ENCODE measurements at places on chromosomes 5 and 9. TPM values are rescaled to one million over a fixed set of nuclear protein-coding genes. Genes with fewer than 3 reads are reported as not detected.

The IL9 gene
- not detected for total RNA-seq

The PCDHAC1 gene
- not detected for total RNA-seq

The ARID3C gene
- total RNA-seq = 0.34 TPM

GRCh38 chr9:129403779-129404620 is 216.9 kb downstream of the C9orf50 start:
- peaks cover 8% of the 10 kb centered on the region for H3K4me1 ChIP-seq
- no peak overlapping the region for H3K27ac ChIP-seq
- H3K36me3 ChIP-seq = no peaks in the 10 kb centered on the region
- H3K27me3 ChIP-seq = no peaks in the 10 kb centered on the region

The PTGS1 gene
- total RNA-seq = 0.14 TPM

DNA sequence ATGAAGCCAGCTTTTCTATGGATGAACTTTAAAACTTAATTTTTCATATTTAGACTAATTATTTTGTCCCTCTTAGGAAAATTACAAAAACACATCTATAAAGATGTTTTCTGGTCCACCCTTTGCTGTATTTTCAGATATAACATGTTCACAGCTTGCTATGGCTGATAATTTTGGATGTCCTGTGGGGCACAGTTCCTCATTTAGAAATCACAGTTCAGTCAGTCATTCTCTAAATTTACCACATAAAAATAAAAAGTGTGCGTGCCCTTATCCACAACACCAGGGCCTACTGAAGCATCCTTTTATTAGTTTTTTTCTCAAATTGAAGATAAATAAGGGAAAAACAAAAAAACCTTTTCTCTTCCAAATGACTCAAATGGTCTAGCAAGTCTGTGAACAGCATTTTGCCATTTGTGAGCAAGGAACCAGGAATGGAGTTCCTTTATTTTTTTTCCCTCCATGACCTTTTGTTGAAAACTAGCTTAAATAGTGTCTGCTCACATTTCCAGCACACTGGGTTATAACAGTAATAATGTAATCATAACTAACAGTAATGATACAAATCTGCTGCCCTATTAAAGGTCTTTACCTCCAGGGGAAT is 87.1 kb downstream of the CEMIP2 start:
- no peak overlapping the region for H3K27ac ChIP-seq
- DNase-seq = no peak
- H3K27me3 ChIP-seq = no peaks in the 10 kb centered on the region
- peaks cover 23% of the 10 kb centered on the region for H3K4me1 ChIP-seq
- no peak overlapping the region for H3K4me3 ChIP-seq

GRCh38 chr9:130870491-130871381 is 25.9 kb downstream of the QRFP start:
- DNase-seq = no peak
- H3K4me1 ChIP-seq = no peaks in the 10 kb centered on the region
- H3K36me3 ChIP-seq = peaks cover 40% of the 10 kb centered on the region

DNA sequence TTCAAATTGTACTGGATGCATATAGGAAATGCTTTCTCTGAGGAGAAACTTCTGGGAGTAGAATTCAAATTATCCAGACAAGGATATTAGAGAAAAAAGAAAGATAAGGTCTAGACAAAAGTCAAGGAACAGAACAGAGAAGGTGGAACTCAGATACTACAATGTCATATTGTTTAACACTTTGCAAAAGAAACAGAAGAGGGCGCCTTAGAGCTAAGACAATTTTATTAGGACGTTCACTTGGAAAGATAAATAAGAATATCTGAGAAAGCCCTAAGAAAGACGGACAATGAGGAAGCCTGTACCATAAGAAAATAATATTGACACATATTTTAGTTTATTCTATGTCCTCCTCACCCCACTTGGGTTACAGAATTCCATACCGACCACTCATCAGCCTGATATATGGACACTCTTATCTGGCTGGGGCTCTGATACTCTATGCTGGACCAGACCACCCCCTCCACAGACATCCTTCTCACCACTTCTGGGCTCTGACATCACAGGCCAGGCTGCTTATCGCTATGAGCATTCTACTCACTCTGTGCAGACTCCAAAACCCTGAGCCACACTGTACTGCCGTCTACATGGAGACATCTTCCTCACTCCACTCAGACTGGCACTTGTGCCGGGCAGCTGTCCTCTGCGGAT is 9.1 kb upstream of the AK3 start:
- H3K4me1 ChIP-seq = no peaks in the 10 kb centered on the region
- DNase-seq = peak; percentile 51
- no peak overlapping the region for H3K27ac ChIP-seq
- H3K27me3 ChIP-seq = no peaks in the 10 kb centered on the region

GRCh38 chr5:2334719-2335118 is 416.8 kb downstream of the IRX2 start:
- no peaks in the 10 kb centered on the region for H3K4me1 ChIP-seq
- no peak overlapping the region for H3K27ac ChIP-seq
- H3K36me3 ChIP-seq = no peaks in the 10 kb centered on the region
- peaks cover 2% of the 10 kb centered on the region for H3K27me3 ChIP-seq

DNA sequence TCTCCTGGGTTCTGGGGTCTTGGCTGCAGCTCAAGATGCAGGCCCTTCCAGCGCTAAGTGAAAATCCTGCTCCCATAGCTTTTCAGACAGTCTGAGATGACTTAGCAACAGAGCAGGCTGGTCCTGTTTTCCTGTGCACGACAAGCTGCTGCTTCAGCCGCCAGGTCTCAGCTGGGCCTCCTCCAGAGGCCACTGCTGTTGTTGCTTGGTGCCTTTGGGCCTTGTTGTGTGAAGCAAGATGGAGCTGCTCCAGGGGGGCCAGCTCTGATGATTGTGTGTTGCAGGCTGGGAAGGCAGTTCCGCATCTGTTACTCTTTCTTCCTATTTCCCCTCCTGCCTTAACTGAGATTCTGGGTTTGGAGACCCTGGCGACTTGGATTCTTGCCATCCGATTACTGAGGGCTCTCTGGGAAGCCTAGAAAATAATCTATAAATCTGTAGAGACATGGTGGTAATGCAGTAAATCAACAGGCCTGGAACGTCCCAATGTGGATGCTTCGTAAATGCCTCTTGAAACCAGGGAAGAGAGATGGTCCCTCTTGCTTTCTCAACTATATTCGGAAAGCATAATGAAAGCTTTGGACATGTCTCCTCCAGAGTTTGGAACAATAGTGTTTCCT is 3.2 kb downstream of the MAP1B start:
- H3K4me3 ChIP-seq = no peak overlapping the region
- H3K36me3 ChIP-seq = no peaks in the 10 kb centered on the region
- no peak overlapping the region for H3K27ac ChIP-seq
- peaks cover 15% of the 10 kb centered on the region for H3K4me1 ChIP-seq

The PKN3 gene
- 1.9 TPM for total RNA-seq

The NR2F1-AS1 gene
- total RNA-seq = not detected

The ADAMTS12 gene
- 0.06 TPM for total RNA-seq

The TLE1 gene
- 3.4 TPM for total RNA-seq

- no peak overlapping the region for H3K4me3 ChIP-seq
- no peak for DNase-seq
- H3K27ac ChIP-seq = no peak overlapping the region
- H3K4me1 ChIP-seq = no peaks in the 10 kb centered on the region
These were observed 62.2 kb upstream of the ADAMTS2 start for GRCh38 chr5:179407191-179408175.

- no peak for DNase-seq
- H3K4me1 ChIP-seq = no peaks in the 10 kb centered on the region
- H3K4me3 ChIP-seq = no peak overlapping the region
- H3K36me3 ChIP-seq = no peaks in the 10 kb centered on the region
These were observed 141.9 kb downstream of the CEMIP2 start for GRCh38 chr9:71626395-71626794.

DNA sequence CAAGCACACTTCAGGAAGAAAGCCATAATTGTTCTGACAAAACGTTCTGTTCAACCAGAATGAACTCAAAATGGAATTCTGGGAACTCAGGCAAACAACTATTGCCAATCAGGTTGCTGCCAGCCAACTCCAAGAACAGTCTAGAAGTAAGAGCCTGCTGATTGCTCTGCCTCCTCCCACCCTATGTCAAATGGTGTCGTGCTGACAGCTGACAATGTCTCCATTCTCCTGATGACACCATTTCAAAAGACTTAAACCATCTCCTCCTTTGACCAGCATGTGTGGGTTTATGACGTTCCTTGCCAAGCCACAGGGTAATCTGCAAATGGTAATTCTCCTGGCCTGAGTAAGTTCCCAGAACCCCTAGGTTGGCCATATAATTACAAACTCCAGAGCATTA is 21.9 kb upstream of the PLIN2 start:
- no peak overlapping the region for H3K27ac ChIP-seq
- no peaks in the 10 kb centered on the region for H3K27me3 ChIP-seq
- H3K36me3 ChIP-seq = no peaks in the 10 kb centered on the region
- H3K4me3 ChIP-seq = no peak overlapping the region
- no peaks in the 10 kb centered on the region for H3K4me1 ChIP-seq

The LPAR1 gene
- total RNA-seq = not detected

- peaks cover 35% of the 10 kb centered on the region for H3K4me1 ChIP-seq
- H3K36me3 ChIP-seq = no peaks in the 10 kb centered on the region
- no peak overlapping the region for H3K27ac ChIP-seq
- H3K4me3 ChIP-seq = no peak overlapping the region
- no peak for DNase-seq
These were observed 2.4 kb downstream of the LCN12 start for GRCh38 chr9:136954270-136955083.

The MRPL50 gene
- total RNA-seq = 6.1 TPM

The HTR4 gene
- not detected for total RNA-seq

GRCh38 chr9:99037769-99038483 is 67.0 kb upstream of the TGFBR1 start:
- H3K27ac ChIP-seq = no peak overlapping the region
- peaks cover 16% of the 10 kb centered on the region for H3K4me1 ChIP-seq
- no peaks in the 10 kb centered on the region for H3K36me3 ChIP-seq
- no peak overlapping the region for H3K4me3 ChIP-seq

The TMEM252 gene
- total RNA-seq = not detected

DNA sequence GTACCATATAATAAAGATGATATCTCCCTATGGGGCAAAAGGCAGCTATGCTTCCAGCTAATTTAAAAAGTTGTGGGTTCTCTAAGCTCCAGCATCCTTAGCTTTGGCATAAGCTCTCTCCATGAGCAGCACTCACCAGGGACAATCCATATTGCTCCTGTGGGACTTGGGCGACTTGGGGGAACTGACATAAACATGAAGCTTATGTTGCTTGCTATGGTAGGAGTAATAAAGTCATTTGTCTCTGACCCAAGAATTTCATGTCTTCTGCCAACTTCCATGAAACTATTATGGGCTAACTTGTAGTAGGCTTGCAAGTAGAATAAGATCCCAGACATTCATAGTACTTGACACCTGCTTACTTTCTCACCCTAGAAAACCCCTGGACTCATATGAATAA is 36.2 kb upstream of the TLE4 start:
- H3K4me1 ChIP-seq = no peaks in the 10 kb centered on the region
- H3K27me3 ChIP-seq = no peaks in the 10 kb centered on the region
- no peak for DNase-seq
- no peak overlapping the region for H3K4me3 ChIP-seq

DNA sequence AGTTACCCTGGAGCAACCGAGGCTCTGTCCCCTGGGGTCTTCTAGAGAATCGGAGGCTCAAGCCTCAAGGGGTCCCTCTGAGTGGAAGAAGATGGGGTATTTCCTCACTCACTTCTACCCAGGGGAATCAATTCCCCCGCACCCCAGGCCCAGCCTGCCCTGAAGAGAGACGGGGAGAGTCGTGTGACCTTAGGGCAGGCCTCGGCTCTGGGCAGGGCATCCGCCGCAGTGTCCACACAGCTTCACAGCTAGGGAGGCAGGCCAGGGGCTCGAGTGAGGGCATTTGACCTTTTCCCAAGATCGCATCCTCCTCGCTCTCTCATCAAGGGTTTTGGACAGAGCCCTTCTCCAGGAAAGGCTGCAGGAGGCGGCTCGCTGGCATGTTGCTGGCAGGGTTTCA is 57.9 kb upstream of the CNOT6 start:
- no peak overlapping the region for H3K27ac ChIP-seq
- no peaks in the 10 kb centered on the region for H3K27me3 ChIP-seq
- no peaks in the 10 kb centered on the region for H3K36me3 ChIP-seq
- H3K4me3 ChIP-seq = no peak overlapping the region

The ACOT12 gene
- total RNA-seq = 0.44 TPM

DNA sequence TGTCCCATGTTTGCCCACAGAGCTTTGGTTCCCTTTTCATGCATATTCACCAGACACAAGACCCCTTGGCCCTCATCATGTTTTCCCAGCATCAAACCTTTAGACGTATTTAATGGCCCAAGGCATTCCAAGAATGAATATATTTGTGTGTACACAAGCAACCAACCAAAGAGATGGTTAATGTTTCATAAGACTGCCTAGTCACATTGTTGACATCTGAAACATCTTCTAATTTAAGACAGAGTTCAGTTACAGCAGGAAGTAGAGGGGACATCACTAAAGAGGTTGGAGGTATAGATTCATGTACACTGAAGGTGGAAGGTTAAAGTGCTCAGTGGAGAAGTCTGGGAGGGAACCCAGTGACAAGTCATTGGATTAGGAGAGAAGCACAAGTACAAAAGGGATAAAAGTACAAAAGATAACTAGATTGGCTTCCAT is 49.1 kb downstream of the SUSD1 start:
- no peaks in the 10 kb centered on the region for H3K27me3 ChIP-seq
- peaks cover 5% of the 10 kb centered on the region for H3K36me3 ChIP-seq
- H3K4me1 ChIP-seq = no peaks in the 10 kb centered on the region
- H3K4me3 ChIP-seq = no peak overlapping the region

DNA sequence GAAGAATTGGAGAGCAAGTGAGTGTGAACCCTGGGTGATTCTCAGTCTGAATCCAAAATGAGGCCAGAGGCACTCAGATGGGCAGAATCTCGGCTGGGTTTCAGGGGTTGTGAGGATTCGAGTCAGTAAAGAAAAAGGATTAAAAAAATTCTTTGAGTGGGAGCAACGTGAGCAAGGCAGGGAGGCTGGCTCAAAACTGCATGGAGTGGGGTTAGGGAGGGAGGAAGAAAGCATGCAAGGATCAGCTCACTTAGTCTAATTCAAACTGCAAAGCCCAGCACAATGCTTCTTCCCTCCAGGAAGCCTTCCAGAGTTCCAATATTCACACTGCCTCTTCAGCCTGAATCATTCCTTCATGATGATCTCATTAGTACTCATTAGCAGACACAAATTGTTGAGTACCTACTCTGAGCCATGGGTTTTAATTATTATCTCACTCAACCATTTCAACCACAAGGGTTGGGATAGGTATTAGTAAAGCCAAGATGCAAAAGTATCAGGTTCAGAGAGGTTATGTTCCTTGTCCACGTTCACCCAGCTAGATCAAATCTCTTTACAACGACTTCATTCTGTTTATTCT is 95.8 kb downstream of the BRINP1 start:
- DNase-seq = no peak
- no peaks in the 10 kb centered on the region for H3K36me3 ChIP-seq
- no peaks in the 10 kb centered on the region for H3K4me1 ChIP-seq
- H3K4me3 ChIP-seq = no peak overlapping the region
- H3K27ac ChIP-seq = no peak overlapping the region

The GABRA6 gene
- total RNA-seq = not detected

- H3K36me3 ChIP-seq = peaks cover 8% of the 10 kb centered on the region
- DNase-seq = peak; percentile 92
- H3K4me1 ChIP-seq = peaks cover 55% of the 10 kb centered on the region
- peak overlapping the region; percentile 95 for H3K27ac ChIP-seq
These were observed 57.9 kb downstream of the DOCK8 start for GRCh38 chr9:272251-273213.

- no peak for DNase-seq
- no peak overlapping the region for H3K4me3 ChIP-seq
- no peaks in the 10 kb centered on the region for H3K4me1 ChIP-seq
- no peaks in the 10 kb centered on the region for H3K36me3 ChIP-seq
- no peak overlapping the region for H3K27ac ChIP-seq
These were observed 43.2 kb downstream of the KCNMB1 start for GRCh38 chr5:170345971-170346370.

- no peaks in the 10 kb centered on the region for H3K27me3 ChIP-seq
- peaks cover 5% of the 10 kb centered on the region for H3K4me1 ChIP-seq
- H3K4me3 ChIP-seq = no peak overlapping the region
- H3K27ac ChIP-seq = no peak overlapping the region
- H3K36me3 ChIP-seq = no peaks in the 10 kb centered on the region
These were observed 6.2 kb upstream of the HAVCR2 start for GRCh38 chr5:157115012-157115411.

All from CD4-positive, alpha-beta T cell (primary cell).